ENCODE measurements at places on chromosomes 6 and 20.
A peak's percentile ranks its signal among the peaks of the same experiment; 100 is the strongest.

- DNase-seq = no peak
Observed at GRCh38 chr20:3755269-3755668, 12.3 kb downstream of the ADISSP start.

DNA sequence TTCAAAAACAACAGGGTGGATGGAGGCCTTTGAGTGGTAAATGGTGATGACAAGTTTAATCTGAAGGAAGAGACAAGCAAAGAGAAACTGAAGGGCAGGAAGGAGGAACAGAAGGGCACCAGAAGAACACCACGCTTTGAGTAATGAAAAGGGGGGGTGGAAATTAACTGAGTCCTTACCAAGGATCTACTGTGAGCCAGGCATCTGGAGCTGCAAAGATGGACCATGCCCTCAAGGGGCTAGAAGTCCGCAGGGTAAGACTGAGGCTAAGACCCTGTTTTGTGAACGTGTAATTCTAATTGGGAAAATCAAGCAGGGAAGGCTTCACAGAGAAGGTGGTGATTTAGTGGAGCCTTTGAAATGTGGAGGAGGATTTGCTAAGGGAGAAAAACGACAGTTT, 1.6 kb downstream of the NDRG3 start:
- DNase-seq = no peak

- DNase-seq = no peak
Observed at GRCh38 chr6:135465307-135465706, 32.2 kb downstream of the AHI1 start.

DNA sequence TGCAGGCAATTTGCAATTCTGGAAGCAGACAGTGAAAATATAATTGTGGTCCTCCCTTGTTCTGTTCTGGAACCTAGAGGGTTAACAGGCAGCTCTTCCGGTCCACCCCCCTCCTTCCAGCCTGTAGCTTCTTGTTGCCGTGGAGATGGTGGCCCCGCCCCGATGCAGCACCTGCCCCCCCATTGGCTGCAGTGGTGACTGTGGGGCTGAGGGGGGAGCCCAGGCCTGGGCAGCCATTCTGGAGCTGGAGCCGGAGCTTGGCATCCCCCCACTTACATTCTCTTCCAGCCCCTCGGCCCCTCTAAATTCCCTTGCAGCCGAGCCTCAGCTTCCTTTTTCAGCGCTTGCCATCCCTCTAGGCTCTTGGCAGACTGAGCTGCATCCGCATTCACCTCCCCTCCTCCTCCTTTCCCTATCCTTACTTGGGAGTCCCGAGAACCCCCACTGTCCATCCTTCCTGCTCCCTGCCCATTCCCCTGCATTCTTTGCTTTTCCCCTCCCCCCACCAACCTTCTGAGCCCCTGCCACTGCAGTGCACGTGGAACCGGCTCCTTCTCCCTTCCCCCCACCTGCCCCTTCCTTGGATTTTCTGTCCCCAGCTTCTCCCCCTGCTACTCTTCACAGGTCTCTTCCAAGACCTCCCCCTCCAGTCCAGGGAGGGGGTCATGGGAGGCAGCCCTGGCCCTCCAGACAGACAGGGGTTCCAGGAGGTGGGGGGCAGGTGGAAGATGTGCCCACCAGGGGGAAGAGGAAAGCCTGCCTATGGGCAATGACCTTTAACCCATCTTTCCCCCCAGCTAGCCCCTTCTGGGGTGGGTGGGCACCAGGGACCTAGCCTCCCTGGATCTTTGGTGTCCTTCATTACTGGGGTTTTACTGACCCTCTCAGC, 11.4 kb downstream of the SYNGAP1 start:
- peak; percentile 27 for DNase-seq

- DNase-seq = peak; percentile 75
Observed at GRCh38 chr20:9609887-9610502, 95.6 kb downstream of the LAMP5 start.

DNA sequence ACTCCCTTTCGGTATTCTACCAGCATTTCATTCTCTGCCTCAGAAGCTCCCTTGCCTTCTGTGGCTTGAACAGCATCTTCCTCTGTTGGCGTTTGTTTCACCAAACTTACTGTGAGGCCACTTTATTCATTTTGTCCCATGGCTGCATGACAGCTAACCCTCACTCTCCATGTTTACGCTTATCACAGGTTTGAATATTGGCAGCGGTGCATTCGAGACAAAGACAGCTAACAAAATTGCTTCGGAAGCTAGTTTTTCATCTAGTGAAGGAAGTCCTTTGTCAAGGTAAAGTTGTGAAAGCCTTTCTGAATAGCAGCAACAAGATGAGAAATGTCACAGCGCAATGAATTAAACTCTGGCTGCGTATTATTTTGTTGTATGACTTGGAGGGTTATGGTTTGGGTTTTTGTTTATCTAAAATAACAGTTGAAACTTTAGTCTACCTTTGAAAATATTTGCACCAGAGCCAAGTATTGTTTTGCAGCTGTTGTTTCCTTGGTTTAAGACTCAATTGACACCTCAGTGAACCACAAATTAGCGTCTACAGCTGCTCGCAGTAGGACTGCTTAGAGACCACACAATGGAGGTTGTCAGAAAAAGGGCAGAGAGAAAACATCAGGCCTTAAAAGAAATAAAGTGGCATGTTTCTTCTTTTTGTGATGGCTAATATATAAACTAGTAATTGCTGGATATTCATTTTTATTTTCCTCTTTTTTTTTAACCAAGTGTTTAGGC, 70.4 kb upstream of the XRN2 start:
- peak; percentile 40 for DNase-seq

- DNase-seq = no peak
Observed at GRCh38 chr6:166575205-166575604, 11.3 kb downstream of the RAMACL start.

DNA sequence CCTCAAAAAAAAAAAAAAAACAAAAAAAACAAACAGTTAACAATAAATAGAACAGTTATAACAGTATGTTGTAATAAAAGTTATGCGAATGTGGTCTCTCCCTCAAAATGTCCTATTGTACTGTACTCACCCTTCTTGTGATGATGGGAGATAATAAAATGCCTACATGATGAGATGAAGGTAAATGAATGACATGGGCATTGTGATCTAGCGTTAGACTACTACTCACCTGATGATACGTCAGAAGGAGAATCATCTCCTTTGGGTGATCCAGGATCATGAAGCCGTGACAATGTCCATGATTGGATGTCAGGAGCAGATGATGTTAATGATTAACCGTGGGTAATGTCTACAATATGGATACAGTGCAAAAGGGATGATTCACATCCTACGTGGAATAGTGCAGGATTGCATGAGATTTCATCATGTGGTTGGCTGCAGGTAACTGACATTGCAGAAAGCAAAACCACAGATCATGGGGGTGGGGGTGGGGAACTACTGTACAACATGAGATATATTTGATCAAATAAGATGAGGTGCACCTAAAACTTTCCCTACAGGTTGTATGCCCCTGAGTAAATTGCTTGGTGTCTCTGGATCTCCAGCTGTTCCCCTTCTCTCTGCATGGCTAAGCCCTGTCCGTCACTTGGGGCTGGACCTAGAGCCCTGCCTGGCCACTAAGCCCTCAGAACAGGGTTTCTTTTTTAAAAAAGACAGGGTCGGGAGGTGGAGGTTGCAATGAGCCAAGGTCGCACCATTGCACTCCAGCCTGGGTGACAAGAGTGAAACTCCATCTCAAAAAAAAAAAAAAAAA, 6.2 kb upstream of the RBCK1 start:
- no peak for DNase-seq

- DNase-seq = no peak
Observed at GRCh38 chr6:66328200-66328599, 621.2 kb upstream of the EYS start.

DNA sequence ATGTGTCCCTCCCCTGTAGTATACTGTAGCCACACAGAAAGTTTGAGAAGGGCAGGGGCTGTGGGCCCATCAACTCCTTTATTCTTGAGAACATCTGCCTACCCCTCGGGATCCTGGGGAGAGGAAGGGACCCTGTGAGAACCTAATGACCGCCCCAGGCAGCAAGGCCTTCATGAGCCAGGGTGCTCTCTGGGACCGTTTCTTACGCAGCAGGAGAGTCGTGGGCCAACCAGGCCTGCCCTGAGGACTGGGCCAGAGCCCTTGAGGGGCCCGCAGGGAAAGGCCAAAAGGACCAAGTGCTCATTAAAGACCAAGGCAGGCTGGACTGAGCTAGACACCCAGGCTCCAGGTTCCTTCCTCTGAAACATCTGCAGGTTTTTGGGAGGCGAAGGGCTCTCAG, 5.2 kb downstream of the SGK2 start:
- DNase-seq = no peak

DNA sequence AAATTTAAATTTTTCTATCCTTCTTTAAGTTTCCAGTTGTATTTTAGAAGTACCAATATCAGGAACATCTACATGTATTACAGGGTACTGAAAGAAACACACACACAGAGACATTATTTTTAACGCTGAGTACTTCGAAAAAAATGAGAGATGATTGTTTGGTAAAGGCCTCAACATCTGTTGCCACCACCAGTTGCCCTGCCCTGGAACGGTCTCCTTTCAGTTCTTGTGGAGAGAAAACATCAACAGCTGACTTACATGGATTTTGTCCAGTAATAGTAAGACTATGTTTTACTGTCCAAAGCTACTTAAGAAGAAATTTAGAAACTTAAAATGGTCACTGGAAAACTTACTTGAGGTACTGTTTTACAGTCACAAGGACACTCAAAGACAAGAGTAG, 16.7 kb downstream of the HMGCLL1 start:
- DNase-seq = no peak

DNA sequence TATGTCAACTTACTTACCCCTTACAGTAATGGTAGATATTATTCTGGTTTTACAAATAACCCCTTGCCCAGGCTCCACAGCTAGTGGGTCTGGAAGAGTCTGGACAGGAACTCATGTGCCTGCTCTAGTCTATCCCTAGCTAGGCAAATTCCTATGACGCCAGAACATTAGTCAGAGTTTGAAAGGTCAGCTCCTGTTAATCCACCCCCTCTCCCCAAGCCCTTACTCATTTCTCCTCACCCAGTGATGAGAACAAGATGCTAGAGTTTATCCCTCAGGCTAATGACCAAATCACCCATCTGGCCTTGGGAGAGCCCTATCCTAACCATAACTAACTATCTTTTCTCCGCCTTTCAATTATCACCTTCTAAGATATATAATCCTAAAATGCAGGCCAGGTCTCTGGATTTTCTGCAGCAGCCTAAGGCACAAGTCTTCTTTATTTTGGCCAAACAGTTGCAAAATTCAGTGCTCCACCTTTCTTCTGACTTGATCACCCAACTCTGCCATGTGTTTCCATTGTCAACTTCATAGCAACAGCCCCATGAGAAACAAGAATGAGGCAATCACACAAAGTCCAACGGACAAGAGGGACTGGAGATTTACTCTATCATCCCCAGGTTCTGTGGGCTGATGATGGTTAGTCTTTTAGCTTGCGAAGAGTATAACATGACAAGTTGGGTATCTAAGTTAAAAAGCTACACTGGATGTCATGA, 113.3 kb downstream of the TASP1 start:
- DNase-seq = no peak

DNA sequence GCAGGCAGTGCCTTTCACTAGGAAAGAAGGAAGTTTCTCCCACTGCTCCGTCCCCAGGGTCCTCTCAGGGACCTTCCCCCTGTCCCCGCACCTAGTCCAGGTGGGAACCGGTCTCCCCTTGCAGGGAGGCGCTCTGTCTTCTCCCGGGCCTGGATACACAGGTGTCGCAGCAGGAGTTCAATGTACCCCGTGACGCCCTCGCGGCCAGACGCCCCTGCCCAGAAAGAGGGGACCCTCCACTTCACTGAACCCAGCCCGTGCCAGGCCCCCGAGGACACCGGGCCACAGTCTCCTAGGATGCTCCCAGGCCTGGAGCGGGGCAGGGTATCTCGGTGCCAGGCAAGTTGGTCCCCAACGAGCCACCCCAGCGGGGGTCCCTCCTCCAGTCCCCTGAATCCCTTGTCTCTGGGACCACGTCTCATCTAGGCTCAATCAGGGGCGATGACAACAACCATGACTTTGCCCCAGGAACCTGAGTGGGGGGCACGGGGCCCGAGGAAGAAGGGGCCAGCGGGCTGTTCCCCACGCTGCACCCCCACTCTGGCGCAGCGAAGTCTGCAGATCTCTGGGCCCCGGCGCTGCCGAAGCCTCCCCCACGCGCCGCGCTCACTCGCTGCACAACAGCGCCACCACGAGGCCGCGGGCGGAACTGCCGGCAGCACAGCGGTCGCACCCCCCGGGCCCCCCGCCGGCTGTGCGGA, 103.0 kb downstream of the EDN3 start:
- peak; percentile 9 for DNase-seq

GRCh38 chr6:47483516-47483852, 5.9 kb downstream of the CD2AP start:
- DNase-seq = no peak

DNA sequence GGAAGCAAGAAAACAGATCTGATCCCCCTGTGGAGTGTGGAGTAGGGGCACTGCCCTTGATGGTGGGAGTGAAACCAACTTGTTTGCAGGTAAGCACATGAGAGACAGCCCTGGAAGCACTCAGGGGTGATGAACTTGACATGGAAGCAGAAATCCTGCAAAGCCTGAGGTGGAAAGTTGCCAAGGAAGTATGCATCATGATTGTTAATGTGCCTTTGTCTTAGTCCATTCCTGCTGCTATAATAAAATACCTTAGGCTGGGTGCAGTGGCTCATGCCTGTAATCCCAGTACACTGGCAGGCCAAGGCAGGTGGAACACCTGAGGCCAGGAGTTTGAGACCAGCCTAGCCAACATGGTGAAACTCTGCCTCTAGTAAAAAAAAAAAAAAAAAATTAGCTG, 40.2 kb upstream of the IFNGR1 start:
- DNase-seq = no peak

DNA sequence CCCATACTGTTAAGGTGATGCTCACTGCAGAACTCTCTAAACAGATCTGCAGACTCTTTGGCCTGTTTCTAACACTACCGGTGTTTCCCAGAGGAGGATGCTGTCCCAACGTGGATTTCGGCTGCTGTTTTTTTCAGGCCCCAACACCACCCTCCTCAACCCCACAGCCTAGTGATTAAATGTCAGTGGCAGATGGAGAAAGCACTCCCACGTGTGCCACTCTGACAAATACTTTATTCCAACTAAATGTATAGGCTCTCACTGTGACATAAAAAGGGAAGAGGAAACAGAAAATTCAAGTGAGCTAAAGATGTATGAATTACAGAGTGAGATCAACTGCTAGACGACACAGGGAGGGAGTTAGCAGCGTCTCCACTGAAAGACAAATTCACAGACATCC, 3.6 kb downstream of the TBC1D20 start:
- no peak for DNase-seq

- no peak for DNase-seq
Observed at GRCh38 chr20:10357061-10357708, 76.8 kb downstream of the MKKS start.

GRCh38 chr20:62795023-62795761, 1.1 kb upstream of the MRGBP start:
- peak; percentile 76 for DNase-seq

- no peak for DNase-seq
Observed at GRCh38 chr6:150969901-150970300, 104.4 kb downstream of the MTHFD1L start.

DNA sequence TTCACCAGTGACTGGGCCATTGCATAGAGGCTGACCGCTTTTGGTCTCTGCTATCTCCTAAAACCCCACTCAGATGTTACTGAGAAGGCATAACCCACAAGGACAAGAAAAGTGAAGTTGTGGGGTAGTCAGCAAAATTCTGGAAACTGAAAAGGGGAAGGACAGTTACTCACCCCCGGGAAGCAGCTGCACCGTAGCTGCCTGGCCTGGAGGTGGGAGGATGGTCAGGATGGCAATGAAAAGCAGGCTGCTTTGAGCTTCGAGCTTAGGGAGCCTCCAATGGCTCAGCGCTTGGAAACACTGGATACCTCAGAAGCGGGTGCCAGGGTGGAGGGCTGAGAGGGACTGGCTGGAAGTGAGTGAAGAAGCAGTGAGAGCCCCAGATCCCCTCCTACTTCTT, 56.0 kb downstream of the KCNK5 start:
- DNase-seq = no peak

- no peak for DNase-seq
Observed at GRCh38 chr6:159033160-159034049, 11.4 kb downstream of the TAGAP start.
